Caco-2 (cell line): ENCODE measurements at places on chromosomes 16 and 17.

GRCh38 chr16:85366031-85366763 lies 246.9 kb upstream of the GSE1 start:
- DNase-seq: no peak

DNA sequence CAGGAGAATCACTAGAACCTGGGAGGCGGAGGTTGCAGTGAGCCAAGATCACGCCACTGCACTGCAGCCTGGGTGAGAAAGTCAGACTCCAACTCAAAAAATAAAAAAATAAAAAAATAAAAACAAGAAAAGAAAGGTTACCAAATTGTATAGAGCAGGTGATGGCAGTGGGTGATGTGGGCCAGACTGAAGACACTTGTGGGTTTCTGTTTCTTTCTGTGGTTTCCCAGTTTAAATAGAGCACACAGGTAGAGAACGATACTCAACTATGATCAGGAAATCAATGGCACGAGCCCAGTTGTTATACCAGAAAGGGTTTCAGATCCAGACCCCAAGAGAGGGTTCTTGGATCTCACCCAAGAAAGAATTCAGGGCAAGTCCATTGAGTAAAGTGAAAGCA lies 32.6 kb downstream of the NUBP1 start:
- DNase-seq: no peak

- no peak for DNase-seq
Observed at GRCh38 chr17:39281806-39282205, 56.1 kb upstream of the STAC2 start.

DNA sequence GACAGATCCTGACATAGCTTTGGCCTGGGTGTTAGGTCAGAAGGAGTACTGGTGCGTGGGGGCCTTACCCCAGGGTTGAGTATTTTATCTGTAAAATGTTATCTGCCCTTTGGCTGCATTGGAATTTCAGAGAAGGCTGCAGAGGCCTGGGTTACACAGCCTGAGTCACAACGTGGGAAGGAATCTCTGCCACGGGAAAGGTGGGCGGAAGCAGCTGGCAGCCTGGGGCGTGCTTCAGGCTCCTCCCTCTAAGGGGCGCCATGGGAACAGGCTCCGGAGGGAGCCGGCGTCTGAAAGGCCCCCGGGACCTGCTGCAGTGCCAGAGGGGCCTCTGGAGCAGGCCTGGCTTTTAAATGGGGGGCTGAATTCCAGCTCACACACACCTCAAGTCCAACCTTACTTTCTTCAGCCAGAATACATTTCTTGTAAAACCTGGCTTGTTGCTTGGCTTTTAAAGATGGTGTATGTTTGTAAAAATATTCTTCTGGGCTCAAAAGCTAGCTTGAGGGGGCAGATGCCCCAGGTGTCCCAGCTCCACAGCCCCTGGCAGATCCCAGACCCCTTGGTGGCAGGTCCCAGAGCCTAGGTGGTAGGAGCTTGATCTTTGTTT lies 142.2 kb downstream of the RAB11FIP4 start:
- no peak for DNase-seq
